ENCODE measurements at places on chromosomes 6 and 20. TPM values are rescaled to one million over a fixed set of nuclear protein-coding genes. Genes with fewer than 3 reads are reported as not detected.

Gene OXT
- total RNA-seq: not detected

Gene MAS1L
- not detected for total RNA-seq

Gene HSD17B8
- 35.8 TPM for total RNA-seq

Gene PSORS1C1
- 1.2 TPM for total RNA-seq

Gene DUSP15
- total RNA-seq: not detected
